ENCODE measurements at places on chromosomes 6 and 20. TPM values are rescaled to one million over a fixed set of nuclear protein-coding genes. Genes with fewer than 3 reads are reported as not detected.

DNA sequence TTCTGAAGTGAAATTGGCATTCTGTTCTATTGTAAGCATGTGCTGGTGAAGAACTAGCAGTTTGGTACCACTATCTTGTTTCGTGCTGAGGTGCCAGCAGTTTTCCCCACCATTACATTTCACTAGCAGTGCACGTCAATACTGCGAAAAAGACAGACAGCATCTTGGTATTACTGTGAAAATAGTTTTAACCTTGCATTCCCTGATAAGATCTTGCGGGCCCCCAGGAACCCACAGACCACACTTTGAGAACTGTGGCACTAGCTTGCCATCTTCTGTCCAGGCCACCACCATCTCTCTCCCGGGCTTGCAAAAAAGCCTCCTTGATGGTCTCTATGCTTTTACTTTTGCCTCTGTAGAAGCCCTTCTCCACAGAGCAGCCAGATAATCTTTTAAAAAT lies 185.7 kb downstream of the BACH2 start:
- no peak for DNase-seq

DNA sequence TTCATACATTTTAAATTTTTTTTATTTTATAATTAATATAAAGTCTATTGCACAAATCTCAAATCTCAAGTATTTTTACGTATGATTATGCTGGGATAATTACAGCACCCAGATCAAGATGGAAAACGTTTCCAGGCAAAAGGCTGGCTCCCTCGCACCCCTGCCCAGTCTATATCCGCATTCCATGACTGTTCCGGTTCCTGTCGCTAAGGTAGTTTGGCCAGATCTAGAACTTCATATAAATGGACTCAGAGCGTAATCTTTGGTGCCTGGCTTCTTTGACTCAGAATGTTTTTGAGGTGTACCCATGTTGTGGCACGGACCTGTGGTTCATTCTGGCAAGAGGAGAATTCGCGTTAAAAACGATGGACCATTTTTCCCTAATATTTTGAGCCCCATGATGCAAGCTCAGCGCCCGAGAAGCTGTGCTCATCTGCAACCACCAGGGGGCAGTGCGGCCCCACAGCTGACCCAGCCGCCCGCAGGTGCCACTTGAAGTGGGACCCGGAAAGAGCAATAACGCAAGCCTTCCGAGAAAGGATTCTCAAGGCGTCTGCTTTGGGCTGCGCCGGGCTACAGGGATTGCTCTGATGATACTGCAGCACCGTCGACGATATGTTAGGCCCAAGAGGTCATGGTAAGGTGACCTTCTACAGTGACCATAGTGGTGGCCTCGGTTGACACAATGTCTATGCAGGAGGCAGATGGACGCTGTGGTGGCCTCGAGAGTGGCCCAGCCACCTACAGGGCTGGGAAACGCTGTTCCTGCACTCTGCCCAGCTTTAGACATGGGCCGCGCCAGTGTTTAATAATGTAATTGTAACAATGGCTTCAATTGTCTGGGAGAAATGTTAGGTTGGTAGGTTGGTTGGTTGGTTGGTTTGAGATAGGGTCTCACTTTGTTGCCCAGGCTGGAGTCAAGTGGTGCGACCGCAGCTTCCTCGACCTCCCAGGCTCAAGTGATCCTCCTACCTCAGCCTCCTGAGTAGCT lies 160.1 kb downstream of the ZMYND8 start:
- peak; percentile 95 for DNase-seq

- peak; percentile 89 for DNase-seq
Measured at GRCh38 chr6:28863604-28864325, 60.0 kb downstream of the TRIM27 start.

The ISM1 gene
- not detected for total RNA-seq

The GSTA2 gene
- total RNA-seq = not detected

DNA sequence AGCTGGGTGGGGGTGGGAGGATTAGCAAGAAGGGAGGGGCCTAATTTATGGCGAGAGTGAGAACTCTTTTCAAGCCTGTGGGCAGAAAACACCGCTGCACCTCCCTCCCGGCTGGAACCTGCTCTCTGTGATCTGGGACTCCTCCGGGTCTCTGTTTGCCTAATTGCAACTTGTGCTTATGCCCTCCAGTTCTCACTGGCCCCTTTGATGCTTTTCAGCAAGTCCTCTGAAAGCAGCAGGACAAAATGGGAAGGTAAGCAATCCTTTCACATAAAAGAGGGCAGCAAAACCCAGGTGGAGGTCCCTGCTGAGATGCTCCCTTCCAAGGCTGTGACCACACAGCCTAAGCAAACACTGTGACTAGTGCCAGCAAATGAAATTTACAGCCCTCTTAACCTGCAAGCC lies 523.0 kb upstream of the FLRT3 start:
- no peak for DNase-seq

DNA sequence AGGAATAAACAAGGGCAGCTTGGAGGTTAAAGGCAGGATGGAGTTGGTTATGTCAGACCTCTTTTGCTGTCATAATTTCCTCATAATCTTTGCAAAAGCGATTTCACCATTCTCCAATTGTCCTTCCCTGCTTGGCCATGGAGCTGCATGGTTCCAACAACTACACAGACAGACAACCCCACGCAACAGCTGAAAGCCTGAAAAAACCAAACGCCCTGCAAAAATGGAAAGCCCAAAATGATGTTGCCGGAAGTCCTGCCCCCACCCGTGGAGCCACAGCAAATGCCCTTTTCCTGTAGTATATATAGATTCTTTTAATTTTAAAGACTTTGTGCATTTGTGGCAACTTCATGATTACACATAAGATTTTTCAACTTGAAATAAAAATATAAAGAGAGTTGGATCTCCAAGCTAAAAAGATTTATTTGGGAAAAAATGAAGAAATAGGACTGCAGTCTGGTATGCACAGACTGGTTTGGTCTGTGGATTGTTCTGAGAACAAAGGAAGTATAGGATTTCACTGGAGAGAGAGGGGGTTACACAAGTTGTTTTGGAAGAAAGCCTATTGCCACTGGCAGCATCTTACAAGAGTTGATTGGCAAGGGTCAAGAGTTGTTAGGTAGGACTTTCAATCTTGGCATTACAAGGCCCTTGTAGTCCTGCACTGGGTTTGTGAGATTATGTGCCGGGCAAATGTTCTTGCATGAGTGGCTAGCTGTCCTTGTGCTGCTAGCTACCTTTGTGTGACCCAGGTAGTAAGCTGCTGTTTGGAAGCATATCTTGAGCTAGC lies 190.0 kb downstream of the C6orf118 start:
- no peak for DNase-seq

GRCh38 chr6:13511913-13512717 lies 24.7 kb upstream of the GFOD1 start:
- DNase-seq = no peak

The MRPS26 gene
- 35.6 TPM for total RNA-seq

DNA sequence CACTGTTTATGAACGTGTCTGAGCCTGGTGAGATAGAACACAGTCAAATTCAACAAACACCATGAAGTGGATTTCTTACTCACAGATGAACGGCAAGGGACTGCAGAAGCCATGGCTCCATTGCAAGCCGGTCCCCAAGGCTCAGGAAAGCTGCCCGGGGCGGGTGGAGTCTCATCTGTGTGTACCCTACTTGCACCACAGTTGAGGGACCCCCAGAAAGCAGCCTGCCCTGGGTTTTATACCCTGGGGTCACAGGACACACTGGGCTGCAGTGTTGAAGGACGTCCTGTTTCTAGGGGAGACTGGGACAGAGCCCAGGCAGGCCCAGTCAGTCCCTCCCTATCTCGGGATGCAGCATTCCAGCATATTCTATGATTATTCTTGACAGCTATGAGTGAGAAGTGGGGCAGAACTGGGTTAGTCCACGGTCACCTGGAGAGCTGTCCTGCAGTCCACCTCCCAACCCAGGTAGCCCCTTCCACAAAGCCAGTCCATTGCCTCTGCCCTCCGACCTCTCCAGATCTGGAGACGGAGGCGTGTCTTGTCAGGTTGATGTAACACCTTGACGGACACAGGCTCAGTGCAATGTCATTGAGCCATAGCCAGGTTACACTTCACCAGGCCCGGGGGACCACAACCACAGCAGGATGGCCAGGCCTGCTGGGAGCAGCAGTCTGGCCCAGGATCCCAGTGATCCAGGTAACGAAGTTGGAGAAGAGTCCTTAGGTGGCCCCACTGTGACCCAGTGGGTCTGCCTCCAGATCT lies 35.5 kb downstream of the WRNIP1 start:
- no peak for DNase-seq

The NQO2 gene
- 12.0 TPM for total RNA-seq

DNA sequence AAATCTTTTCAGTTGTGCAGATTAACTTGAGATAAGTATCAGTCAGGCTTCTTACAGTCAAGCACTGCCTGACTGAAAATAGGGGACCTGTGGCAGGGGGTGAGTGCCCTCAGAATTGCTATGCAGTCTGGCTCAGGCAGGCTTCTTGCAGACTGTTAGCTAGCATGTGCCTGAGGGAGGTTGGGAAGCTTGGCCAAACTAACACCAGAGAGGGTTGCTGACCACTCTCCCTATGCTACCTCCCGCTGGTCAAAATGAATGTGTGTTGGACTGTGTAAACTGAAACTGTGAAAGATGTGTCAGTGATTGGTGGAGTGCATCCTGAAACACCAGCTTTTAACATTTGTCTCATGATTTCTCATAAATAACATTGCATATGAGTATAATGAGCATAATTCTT lies 622.3 kb upstream of the IMPG1 start:
- no peak for DNase-seq

DNA sequence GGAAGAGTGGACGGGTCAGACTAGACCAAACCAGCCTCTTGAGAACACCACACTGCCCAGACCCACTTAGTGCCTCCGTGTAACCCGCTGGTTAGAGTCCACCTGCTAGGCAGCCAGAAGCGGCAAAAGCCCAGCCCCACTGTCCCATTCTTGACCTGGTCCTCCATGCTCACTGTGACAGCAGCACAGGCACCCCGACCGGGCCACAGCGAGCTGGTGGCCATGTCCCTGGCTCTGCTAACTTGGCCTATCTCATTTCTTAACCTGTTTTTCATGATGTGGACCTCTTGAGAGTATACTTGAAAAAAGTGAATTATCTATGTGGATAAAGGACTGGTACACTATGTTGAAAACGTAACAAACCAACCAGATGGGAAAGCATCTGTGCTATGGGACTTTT lies 44.9 kb upstream of the TMEM181 start:
- DNase-seq = no peak

- DNase-seq = no peak
Measured at GRCh38 chr6:41373919-41374617, 38.7 kb downstream of the NCR2 start.

- DNase-seq = no peak
Measured at GRCh38 chr6:17938901-17939300, 48.5 kb downstream of the KIF13A start.

The TSBP1 gene
- total RNA-seq = not detected

The CAGE1 gene
- total RNA-seq = not detected

- DNase-seq = no peak
Measured at GRCh38 chr6:32114796-32115195, 5.7 kb upstream of the TNXB start.

The PAK5 gene
- total RNA-seq = 0.07 TPM

The SMLR1 gene
- not detected for total RNA-seq

DNA sequence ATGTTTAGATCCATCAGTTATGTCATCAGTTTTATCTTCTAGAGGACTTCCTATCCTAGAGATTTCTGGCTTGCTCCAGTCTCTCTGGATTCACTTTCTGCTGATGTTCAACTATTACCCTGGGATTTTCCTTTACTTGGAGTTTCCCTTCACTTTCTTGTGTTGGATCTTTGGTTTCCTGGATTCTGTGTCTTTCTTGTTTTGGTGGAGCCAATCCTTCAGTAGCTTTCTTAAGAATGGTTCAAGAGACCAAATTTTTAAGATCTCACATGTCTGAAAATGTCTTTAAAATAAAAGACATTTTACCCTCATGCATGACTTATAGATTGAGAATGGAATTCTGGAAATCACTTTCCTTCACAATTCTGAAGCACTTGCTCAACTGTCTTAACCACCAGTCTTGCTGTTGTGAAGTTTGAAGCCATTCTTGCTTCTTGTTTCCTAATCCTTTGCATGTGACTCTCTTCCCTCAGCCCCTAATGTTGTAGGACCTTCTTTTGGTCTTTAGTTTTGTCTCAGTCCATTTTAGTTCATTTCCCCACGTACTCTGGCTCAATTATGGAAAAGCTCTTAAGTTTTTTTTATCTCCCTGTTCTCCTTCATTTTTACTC lies 87.9 kb downstream of the ARID1B start:
- no peak for DNase-seq

DNA sequence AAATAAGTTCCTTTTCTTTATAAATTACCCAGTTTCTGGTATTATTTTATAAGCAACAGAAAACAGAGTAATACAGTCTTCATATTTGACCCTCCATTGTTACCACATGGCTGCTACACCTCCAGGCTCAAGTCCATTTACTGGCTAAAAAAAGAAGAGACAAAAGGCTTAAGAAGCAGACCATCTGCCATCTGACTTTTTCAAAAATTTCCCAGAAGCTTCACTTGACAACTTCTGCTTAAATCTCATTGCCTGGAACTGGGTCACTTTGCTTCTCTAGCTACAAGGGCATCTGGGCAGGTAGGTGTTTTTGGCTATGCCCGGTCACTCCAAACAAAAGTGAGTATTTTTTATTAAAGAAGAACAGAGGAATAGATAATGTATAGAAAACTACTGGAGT lies 118.0 kb downstream of the GRM1 start:
- no peak for DNase-seq

The SLC25A27 gene
- total RNA-seq = 8.8 TPM

GRCh38 chr20:37484331-37484730 lies 36.7 kb upstream of the NNAT start:
- no peak for DNase-seq

- peak; percentile 68 for DNase-seq
Measured at GRCh38 chr20:62219992-62220665, at the start of gene HRH3. HRH3 (minus strand) TSS chr20:62220278; CDS start chr20:62219970, 308 bp downstream.

DNA sequence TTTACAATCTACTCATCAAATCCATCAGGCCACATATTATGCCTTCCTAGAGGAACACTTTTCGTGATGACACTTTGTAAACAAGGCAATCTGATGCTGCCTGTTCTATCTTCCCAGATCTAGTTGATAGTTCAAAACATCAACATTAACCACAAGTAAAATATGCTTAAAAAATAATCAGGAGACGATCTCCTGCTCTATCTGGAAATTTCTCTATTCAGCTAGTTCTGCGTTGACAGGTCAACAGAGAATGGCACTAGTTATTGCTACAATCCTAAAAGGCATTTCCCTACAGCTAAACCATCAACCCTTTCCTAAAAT lies 2.1 kb downstream of the B4GALT5 start:
- DNase-seq = no peak

GRCh38 chr6:3102875-3103274 lies 15.6 kb upstream of the BPHL start:
- DNase-seq = no peak

DNA sequence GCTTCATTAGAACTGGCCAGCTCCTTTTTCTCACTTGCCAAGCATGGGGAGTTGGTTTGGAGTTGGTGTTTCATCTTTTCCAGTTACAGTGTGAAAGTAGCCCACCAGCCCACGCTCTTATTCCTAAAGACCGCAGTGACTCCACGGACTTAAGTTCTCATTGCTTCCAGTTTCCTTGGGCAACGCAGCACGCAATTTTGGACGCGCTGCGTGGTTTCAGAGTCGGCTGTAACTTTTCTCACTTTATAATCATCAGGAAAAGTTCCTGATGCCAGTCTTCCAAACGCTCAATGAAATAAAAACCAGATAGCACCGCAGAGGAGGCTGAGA lies 381 bp upstream of the PEX7 start:
- DNase-seq = no peak
